ENCODE measurements at places on chromosomes 3 and 15.

DNA sequence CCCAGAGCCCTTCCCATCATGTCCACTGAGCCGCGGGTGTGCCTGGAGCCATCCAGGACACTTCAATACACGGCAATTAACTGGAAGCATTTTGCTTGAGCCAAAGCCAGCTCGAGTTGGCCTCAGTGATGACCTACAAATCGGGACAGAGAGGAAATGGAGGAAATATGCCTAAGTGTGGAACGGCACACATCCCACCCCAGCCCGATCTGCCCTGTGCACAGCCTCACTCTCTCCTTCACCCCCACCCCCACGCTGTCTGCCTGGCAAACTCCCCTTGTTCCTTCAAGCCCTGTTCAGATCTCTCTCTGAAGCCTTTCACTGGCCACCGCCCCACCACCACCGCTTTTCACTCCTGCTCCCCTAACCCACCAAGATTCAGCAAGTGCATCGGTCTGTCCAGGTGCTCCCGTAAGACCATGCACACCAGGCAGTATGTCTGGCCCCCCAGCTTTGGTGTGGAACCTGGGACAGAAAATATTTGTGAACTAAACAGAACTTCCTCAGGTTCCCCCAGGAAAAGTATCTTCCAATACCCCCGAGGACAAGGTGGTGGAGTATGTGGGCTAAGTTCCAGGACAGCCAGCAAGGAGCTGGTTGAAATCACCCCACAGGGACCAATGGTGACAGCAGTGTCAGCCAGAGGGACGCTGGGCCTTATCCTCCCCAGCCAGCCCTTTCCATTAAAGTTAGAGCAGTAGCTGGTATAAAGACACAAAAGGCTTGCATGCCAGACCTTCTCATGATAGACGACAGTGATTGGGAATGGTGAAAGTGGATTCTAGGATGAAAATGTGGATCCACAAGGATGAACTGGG lies 83.7 kb downstream of the VGLL4 start:
- no peak for DNase-seq

DNA sequence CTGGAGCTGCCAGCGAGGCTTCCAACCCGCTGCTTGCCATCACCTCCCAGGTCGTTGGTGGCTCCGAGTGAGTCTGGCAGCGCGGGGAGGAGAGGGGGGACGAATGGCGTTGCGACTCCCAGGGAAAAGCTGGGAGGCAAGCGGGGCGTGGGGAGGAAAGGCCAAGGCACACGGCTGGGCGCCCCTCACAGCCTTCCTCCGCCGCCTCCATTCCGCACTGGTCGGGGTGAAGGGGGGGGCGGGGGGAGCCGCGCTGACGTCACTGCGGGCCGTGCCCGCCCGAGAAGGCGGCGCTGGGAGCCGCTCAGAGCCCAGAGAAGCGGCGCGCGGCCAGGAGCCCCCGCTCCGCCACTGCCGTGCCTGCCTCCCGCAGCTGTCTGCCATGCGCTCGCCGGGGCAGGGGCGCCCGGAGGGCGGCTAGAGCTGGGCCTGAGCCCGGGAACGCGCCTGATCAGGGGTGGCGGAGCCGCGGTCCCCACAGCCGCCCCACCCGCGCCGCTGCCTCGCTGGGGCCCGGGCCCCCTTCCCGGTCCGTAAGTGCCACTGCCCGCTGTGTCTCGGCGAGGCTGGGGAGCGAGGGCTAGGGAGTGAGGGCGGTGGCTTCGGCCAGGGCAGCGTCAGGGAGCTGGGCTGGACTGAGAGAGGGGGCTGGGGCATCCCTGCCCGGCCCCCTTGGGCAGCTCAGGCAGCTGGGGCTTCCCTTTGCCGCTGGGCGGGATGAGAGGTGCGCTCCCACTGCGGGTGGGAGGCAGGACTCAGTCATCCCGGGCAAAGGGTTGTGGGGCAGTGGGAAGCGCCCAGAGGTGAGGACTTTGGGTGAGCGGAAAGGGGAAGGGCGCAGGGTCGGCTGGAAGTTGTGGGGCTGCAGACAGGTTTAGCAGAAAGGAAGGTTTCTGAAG lies 27.8 kb upstream of the POLG start:
- no peak for DNase-seq

DNA sequence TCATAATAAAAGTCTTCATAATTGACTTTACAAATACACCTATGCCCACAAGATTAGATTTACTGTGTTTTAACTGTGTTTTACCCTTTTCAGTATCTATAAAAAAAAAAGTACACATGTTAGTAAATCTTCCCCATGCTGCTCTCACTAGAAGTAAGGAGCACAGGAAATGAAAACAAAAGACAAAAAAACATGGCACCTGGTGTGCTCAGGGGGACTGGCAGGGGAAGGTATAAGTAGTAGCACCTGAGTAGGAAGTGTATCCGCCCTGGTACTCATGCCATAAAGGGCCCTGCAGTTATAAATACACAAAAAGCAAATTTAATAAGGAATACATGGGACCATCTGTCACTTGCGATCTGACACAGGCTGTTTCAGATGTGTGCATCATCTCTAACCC lies 8.9 kb upstream of the ALDH1A2 start:
- DNase-seq = no peak

DNA sequence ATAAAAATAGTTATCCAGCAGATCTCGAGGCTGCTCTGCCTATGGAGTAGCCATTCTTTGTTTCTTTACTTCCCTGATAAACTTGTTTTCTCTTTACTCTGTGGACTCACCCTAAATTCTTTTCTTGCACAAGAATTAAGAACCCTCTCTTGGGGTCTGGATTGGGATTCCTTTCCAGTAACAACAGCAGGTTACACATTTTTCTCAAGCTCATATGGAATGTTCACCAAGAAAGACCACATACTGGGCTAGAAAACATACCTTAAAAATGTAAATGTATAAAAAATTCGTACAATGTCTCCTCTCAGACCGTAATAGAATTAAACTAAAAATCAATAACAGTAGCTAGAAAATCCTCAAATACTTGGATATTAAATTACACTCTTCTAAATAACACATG lies 299.2 kb downstream of the CNTN3 start:
- DNase-seq = no peak

GRCh38 chr15:33370623-33371020 lies 59.9 kb downstream of the RYR3 start:
- no peak for DNase-seq

- DNase-seq = no peak
Measured at GRCh38 chr3:67619991-67620390, 34.4 kb downstream of the SUCLG2 start.

DNA sequence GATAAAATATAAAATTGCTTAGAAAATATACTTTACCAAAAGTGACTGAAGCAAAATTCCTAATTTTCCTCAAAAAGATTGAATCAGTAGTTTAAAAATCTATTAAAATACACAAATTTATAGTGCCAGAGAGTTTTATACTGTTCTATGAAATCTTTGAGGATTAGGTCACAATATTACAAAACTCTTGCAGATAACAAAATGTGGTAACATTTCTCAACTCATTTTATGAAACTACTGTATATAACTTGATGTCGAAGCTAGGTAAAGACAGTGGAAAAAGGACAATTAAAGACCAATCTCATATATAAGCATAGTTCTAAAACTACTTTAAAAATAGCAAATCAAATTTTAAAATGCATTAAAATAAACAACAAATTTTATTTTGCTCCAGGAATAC lies 15.9 kb downstream of the VEPH1 start:
- no peak for DNase-seq
